ENCODE measurements at places on chromosomes 5 and 9. TPM values are rescaled to one million over a fixed set of nuclear protein-coding genes. Genes with fewer than 3 reads are reported as not detected.

TNFSF15 gene
- total RNA-seq: not detected

SLC6A7 gene
- not detected for total RNA-seq

PDE6A gene
- total RNA-seq: not detected

CAMK2A gene
- total RNA-seq: 0.59 TPM

FLT4 gene
- total RNA-seq: 15.7 TPM

PTPN3 gene
- total RNA-seq: 1.3 TPM

INSL4 gene
- total RNA-seq: not detected

AQP3 gene
- total RNA-seq: 1.1 TPM

PCDHB9 gene
- total RNA-seq: 5.5 TPM

GRCh38 chr5:4027088-4027734 lies 431.6 kb downstream of the IRX1 start:
- no peak overlapping the region for H3K4me3 ChIP-seq
- DNase-seq: no peak
- H3K36me3 ChIP-seq: peaks cover 7% of the 10 kb centered on the region
- H3K4me1 ChIP-seq: peaks cover 28% of the 10 kb centered on the region
- H3K27ac ChIP-seq: peak overlapping the region; percentile 57
- H3K27me3 ChIP-seq: no peaks in the 10 kb centered on the region

- H3K36me3 ChIP-seq: no peaks in the 10 kb centered on the region
- DNase-seq: no peak
- H3K27me3 ChIP-seq: no peaks in the 10 kb centered on the region
- H3K4me3 ChIP-seq: peak overlapping the region; percentile 92
Measured at GRCh38 chr5:65923339-65923738, 3.0 kb upstream of the ERBIN start.

DNA sequence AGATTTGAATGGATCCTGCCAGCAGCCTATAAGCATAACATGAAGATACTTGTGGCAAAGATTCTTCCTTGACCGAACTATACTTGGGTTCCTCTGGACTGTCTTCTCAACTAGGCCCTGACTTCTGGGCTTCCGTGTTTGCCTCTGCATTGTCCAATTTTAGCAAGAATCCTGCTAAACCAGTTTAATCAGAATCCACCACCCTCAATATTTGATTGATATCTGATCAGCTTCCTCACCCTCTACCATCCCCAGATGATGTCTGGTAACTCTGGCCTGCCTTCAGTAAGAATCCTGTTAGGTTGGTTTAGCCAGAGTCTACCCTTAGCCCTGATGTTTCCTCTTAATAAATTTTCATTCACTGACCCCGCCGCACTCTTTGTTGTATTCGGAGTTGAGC lies 54.4 kb upstream of the GALNT10 start:
- H3K4me3 ChIP-seq: no peak overlapping the region
- H3K4me1 ChIP-seq: no peaks in the 10 kb centered on the region
- no peaks in the 10 kb centered on the region for H3K27me3 ChIP-seq
- H3K36me3 ChIP-seq: no peaks in the 10 kb centered on the region
- no peak for DNase-seq
- peak overlapping the region; percentile 32 for H3K27ac ChIP-seq

- no peak overlapping the region for H3K27ac ChIP-seq
- no peaks in the 10 kb centered on the region for H3K36me3 ChIP-seq
- peaks cover 76% of the 10 kb centered on the region for H3K27me3 ChIP-seq
- H3K4me1 ChIP-seq: peaks cover 6% of the 10 kb centered on the region
Measured at GRCh38 chr9:88969646-88970373, 21.5 kb upstream of the S1PR3 start.

- peaks cover 17% of the 10 kb centered on the region for H3K4me1 ChIP-seq
- no peak overlapping the region for H3K27ac ChIP-seq
- H3K36me3 ChIP-seq: no peaks in the 10 kb centered on the region
- H3K27me3 ChIP-seq: peaks cover 61% of the 10 kb centered on the region
- peak; percentile 95 for DNase-seq
Measured at GRCh38 chr9:135085830-135086546, 1.5 kb upstream of the OLFM1 start.

GRCh38 chr5:165410476-165410875 lies 1905.1 kb downstream of the MAT2B start:
- no peaks in the 10 kb centered on the region for H3K36me3 ChIP-seq
- no peak overlapping the region for H3K4me3 ChIP-seq
- H3K4me1 ChIP-seq: no peaks in the 10 kb centered on the region
- no peaks in the 10 kb centered on the region for H3K27me3 ChIP-seq
- no peak for DNase-seq
- no peak overlapping the region for H3K27ac ChIP-seq

DNA sequence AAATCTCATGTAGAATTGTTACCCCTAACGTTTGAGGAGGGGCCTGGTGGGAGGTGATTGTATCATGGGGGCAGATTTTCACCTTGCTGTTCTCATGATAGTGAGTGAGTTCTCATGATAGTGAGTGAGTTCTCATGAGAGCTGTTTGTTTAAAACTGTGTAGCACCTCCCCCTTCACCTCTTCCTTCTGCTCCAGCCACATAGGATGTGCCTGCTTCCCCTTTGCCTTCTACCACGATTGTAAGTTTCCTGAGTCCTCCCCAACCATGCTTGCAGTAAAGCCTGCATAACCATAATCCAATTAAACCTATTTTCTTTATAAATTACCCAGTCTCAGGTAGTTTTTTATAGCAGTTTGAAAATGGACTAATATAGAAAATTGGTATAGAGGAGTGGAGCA lies 1783.7 kb upstream of the CDH9 start:
- no peak overlapping the region for H3K4me3 ChIP-seq
- no peaks in the 10 kb centered on the region for H3K27me3 ChIP-seq

GRCh38 chr5:92313385-92313784 lies 930.3 kb upstream of the ARRDC3 start:
- H3K27me3 ChIP-seq: no peaks in the 10 kb centered on the region
- H3K27ac ChIP-seq: no peak overlapping the region
- no peak overlapping the region for H3K4me3 ChIP-seq
- peaks cover 22% of the 10 kb centered on the region for H3K4me1 ChIP-seq
- H3K36me3 ChIP-seq: no peaks in the 10 kb centered on the region
- no peak for DNase-seq

- DNase-seq: no peak
- no peak overlapping the region for H3K27ac ChIP-seq
- no peaks in the 10 kb centered on the region for H3K36me3 ChIP-seq
- no peaks in the 10 kb centered on the region for H3K4me1 ChIP-seq
Measured at GRCh38 chr5:4976902-4977301, 163.2 kb upstream of the ADAMTS16 start.

GRCh38 chr9:129412814-129413536 lies 207.9 kb downstream of the C9orf50 start:
- peaks cover 79% of the 10 kb centered on the region for H3K4me1 ChIP-seq
- peaks cover 11% of the 10 kb centered on the region for H3K36me3 ChIP-seq
- peak overlapping the region; percentile 98 for H3K27ac ChIP-seq
- no peak for DNase-seq
- H3K27me3 ChIP-seq: no peaks in the 10 kb centered on the region
- H3K4me3 ChIP-seq: peak overlapping the region; percentile 86

DNA sequence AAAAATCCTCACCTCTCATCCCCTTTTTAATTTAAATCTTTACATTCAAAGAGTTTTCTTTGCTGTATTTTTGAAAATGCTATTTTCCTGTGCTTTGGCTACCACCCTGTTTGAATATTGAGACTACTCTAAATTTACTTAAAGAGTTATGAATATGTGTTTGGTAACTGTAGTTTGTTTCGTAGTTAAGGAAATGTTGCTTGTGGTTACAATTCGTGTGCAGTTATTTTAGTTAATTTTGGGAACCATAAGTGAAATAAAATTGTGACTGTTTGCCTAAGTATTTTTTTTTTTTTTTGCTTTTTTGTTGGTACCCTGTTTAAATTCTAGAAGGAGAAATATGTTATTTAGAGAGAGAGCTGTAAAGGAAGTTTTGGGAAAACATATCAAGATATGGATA lies 78.7 kb downstream of the XRCC4 start:
- no peak overlapping the region for H3K27ac ChIP-seq
- H3K36me3 ChIP-seq: no peaks in the 10 kb centered on the region
- no peak overlapping the region for H3K4me3 ChIP-seq
- no peaks in the 10 kb centered on the region for H3K27me3 ChIP-seq
- DNase-seq: no peak

DNA sequence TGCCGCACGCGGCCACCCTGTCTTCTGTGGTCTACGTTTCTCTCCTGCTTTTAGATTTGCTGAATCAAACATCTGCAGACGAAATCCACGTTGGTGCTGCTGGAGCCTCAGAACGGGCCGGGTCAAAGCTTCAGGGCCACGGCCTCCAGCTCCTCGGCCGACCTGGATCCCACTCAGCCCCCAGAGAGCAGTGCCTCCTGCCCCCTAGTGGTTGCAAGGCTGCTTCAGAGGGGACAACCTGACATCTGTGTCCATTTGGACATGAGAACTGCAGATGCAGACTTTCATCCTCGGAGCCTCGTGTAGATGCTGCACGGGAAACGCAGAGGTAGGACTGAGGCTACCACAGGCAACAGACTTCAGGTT lies 23.0 kb upstream of the SLC6A3 start:
- H3K4me3 ChIP-seq: peak overlapping the region; percentile 84
- peak overlapping the region; percentile 95 for H3K27ac ChIP-seq
- H3K4me1 ChIP-seq: peaks cover 5% of the 10 kb centered on the region
- no peaks in the 10 kb centered on the region for H3K27me3 ChIP-seq
- H3K36me3 ChIP-seq: peaks cover 28% of the 10 kb centered on the region

GRCh38 chr5:7856855-7857254 lies 5.9 kb upstream of the CFAP90 start:
- no peak overlapping the region for H3K27ac ChIP-seq
- H3K4me3 ChIP-seq: peak overlapping the region; percentile 3
- DNase-seq: peak; percentile 14
- H3K36me3 ChIP-seq: peaks cover 12% of the 10 kb centered on the region
- no peaks in the 10 kb centered on the region for H3K4me1 ChIP-seq
- H3K27me3 ChIP-seq: no peaks in the 10 kb centered on the region

DNA sequence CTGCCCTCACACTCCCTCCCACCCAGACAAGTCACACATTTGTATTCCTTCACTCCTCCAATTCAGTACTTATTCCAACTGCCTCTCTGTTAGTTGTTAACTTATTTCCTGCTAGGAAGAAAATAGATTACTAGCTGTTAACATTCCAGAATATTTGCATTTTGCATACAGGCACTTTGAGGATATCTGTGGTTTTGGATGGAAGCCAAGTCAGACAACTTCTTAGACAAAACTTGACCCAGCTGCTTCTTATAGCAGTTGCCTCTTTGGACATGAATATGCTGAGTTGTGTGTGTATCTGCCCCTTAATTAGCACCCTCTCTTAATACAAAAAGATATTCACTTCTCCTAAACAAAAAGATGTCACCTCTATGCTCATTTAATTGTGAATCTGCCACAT lies 1280.6 kb upstream of the ACO1 start:
- H3K27ac ChIP-seq: no peak overlapping the region
- H3K27me3 ChIP-seq: no peaks in the 10 kb centered on the region
- H3K4me1 ChIP-seq: no peaks in the 10 kb centered on the region

GRCh38 chr9:130283539-130284248 lies 18.1 kb downstream of the HMCN2 start:
- DNase-seq: no peak
- H3K4me3 ChIP-seq: no peak overlapping the region
- H3K27me3 ChIP-seq: peaks cover 37% of the 10 kb centered on the region

GRCh38 chr9:69604568-69605219 lies 67.5 kb downstream of the APBA1 start:
- DNase-seq: no peak
- no peaks in the 10 kb centered on the region for H3K36me3 ChIP-seq
- H3K4me3 ChIP-seq: no peak overlapping the region
- no peaks in the 10 kb centered on the region for H3K27me3 ChIP-seq

DNA sequence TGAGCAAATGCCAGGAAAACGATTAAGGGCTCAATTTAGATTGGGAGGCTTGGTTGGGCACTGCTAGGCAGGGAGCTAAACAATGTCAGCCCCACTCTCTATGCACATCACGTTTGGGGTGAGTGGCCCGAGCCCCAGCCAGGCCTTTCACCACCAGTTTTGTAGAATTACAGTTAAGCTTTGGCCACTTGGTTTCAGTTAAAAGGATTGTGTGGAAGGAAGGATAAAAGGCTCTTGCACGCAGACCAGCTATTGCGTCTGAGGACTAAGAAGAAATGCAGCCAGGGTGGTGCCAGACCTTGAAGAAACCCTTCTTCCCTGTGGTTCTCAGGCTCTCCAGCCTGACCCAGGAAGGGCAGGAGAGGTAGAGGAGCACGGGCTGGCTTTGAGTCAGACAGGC lies 125.3 kb upstream of the SLC44A1 start:
- no peaks in the 10 kb centered on the region for H3K36me3 ChIP-seq
- peak overlapping the region; percentile 31 for H3K27ac ChIP-seq
- H3K27me3 ChIP-seq: no peaks in the 10 kb centered on the region
- no peak for DNase-seq
- H3K4me1 ChIP-seq: peaks cover 13% of the 10 kb centered on the region
- H3K4me3 ChIP-seq: no peak overlapping the region

DNA sequence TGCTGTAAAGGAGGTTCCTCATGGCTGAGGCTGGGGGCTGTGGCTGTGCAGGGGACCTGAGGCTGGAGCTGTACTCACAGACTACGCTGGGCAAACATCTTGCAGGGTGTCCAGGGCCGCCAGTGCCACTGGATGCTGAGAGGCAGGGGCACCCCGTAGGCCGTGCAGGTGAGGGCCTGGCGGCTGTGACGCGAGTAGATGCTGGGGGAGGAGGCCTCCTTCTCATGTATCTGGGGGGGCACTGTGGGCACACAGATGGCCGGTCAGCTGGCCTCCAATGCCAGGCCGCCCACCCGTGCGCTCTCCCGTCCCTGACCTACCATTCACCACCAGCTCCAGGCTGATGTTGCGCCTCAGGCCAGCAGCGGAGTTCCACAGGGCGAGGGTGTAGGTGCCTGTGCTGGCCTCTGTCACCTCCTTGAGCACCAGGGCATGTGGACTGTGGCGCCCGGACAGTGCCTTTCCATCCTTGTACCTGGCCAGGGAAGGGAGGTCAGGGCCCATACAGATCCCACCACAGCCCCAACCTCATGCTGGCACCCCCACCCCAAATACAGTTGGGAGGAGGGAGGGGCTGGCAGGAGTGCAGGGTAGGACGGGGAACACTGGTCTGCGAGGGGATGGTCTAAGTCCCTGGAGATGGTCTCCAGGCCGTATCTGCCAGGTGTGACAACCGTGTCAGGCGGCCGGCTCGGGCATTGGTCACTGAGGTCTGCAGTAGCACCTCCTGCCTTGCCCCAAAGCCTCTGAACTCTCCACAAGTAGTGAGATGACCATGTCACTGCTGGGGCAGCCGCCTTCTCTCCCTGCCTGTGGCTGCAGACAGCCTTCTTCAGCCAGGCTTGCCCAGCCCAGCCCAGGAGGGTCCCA lies 23.4 kb downstream of the FLT4 start:
- no peak overlapping the region for H3K4me3 ChIP-seq
- DNase-seq: no peak
- H3K4me1 ChIP-seq: no peaks in the 10 kb centered on the region
- no peaks in the 10 kb centered on the region for H3K27me3 ChIP-seq
- no peaks in the 10 kb centered on the region for H3K36me3 ChIP-seq

All from neural crest cell (in vitro differentiated cells).